Activated CD4-positive, CD25-positive, alpha-beta regulatory T cell treated with anti-CD3 and anti-CD28 coated beads, Interleukin-2, amount 50 U/mL, for 24 hours (primary cell): ENCODE measurements at places on chromosomes 3 and 15.

GRCh38 chr3:38121832-38122461 is 15.0 kb downstream of the ACAA1 start:
- ATAC-seq, result no peak

DNA sequence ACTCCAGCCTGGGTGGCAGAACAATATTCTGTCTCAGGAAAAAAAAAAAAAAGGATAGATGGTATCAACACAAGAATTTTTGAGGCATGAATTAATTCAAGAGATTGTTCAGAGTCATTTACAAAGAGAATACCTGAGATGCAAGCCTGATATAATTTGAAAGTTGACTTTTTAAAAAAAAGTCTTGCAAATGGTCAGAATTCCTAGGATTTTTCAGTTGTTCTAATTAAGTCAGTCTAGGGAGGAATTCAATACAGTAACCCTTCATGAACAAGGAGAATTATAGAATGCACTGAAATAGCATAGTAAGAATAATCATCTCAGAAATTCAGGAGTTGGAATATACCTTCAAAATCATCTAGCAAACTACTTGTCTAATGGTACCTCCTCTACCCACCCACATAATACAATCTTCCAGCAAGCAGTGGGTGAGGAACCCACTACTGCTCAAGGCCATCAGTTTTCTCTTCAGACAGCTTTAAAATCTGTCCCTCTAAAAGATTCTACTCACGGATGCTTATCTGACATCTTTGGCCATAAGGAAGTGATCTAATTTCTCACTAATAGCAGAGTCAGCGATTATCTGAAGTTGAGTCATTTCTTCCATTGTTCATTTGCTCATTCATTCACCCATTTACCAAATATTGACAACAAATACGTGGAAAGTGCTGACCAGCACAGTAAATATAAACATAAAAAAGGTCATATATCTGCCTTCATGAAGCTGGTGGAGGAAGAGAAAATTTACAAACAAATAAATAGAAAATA is 159.6 kb downstream of the GREM1 start:
- ATAC-seq, result no peak

GRCh38 chr3:34225821-34226366 is 427.5 kb downstream of the PDCD6IP start:
- no peak for ATAC-seq

- ATAC-seq, result no peak
Measured at GRCh38 chr15:65147902-65148301, 14.3 kb upstream of the PDCD7 start.

GRCh38 chr3:46934498-46935167 is 41.9 kb downstream of the CCDC12 start:
- no peak for ATAC-seq

- no peak for ATAC-seq
Measured at GRCh38 chr3:64405211-64405835, 180.1 kb upstream of the PRICKLE2 start.

DNA sequence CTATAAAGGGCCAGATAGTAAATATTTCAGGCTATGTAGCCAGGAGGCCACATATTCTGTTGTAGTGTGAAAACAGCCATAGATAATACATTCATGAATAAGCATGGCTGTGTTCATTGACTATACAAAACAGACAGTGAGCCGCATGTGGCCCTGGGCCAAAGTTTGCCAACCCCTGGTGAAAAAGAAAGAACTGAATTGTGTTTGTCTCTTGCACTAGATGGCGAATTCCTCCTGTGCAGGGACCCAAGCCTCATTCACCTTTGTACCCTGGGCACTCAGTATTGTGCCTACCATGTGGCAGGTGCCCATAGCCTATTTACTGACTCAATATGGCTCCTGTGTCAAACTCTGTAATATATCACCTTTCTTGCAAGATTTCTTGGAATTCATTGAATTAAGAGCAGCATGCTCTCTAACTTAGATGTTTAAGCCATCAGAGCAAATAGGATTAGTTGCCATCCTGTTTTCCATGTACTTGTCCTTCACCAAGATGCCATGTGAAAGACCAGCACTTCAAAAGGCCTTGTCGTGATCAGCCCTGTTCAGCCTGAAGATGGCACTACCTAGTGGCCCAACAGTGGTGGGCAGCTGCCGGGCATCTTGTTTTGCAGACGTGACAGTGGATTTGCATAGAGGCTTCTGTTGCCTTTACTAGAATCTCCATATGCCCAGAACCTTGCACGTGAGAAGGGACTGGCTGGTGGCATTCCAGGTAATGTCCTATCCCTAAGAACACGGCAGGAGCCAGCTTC is 50.9 kb upstream of the CMTM7 start:
- ATAC-seq, result no peak

- ATAC-seq, result peak; percentile 66
Measured at GRCh38 chr3:15271785-15272381, 60.5 kb downstream of the SH3BP5 start.

GRCh38 chr3:88691081-88691480 is 416.3 kb upstream of the EPHA3 start:
- no peak for ATAC-seq

DNA sequence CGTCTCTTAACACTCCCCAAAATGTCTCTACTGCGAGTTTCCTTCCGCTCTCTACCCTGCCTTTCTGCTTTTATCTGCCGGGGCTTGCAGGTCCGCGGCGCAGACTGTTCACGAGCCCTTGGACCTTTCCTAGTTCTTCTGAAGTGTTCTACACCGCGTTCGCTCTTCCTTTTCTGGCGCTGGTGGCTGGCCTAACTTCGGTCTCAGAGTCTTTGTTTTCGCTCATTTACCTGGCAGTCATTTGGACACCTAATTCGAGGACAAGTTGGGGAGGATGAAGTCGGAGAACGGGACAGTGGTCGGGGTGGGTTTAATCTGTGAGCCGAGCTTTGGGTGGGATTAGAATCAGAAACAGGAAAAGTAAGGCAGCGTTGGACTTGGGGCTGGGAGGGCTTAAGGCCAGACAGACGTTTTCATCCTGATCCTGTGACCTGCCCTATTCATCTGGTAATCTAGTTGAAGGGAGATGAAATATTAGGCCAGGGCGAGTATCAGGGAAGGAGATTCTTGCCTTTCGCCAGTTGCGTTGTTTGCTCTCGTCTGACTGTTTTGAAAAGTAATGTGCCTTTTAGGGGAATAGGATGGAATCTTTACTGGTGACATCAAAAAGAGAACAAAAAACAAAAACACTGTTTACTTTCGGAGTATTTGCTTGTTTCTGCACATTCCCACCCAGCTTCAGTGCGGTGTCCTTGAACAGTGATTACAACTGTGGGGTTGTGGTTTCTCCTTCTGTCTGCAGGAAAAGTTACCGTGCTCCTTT is 1.8 kb downstream of the DIPK2A start:
- no peak for ATAC-seq
